Stimulated activated CD8-positive, alpha-beta memory T cell treated with anti-CD3 and anti-CD28 coated beads, Interleukin-4, amount 100 ng/mL, for 24 hours (primary cell): ENCODE measurements at places on chromosomes 2 and 18.

DNA sequence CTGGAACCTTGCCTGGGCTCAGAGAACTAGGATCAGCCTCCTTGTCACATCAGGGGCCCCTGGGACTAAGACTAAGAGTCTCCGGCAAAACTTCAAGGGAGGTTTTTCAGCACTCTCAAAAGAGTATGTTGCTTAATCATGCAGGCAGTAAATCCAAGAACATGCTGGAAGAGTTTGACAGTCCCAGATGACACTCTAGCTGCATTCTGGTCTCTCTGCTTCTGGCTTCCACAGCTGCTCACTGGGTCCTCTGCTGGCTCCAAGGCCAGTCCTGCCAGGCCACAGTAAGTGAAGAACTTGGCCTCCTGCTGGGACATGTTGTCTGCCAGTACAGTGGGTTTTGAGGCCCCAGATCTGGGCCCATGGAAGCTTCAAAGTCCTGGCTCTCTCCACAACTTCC is 45.2 kb upstream of the IL1RL1 start:
- DNase-seq, result no peak

GRCh38 chr2:144515696-144516410 is 4.1 kb downstream of the ZEB2 start:
- DNase-seq, result no peak

GRCh38 chr2:155377266-155377680 is 678.8 kb downstream of the KCNJ3 start:
- no peak for DNase-seq

- no peak for DNase-seq
Measured at GRCh38 chr2:84861539-84861938, 19.3 kb downstream of the TRABD2A start.

DNA sequence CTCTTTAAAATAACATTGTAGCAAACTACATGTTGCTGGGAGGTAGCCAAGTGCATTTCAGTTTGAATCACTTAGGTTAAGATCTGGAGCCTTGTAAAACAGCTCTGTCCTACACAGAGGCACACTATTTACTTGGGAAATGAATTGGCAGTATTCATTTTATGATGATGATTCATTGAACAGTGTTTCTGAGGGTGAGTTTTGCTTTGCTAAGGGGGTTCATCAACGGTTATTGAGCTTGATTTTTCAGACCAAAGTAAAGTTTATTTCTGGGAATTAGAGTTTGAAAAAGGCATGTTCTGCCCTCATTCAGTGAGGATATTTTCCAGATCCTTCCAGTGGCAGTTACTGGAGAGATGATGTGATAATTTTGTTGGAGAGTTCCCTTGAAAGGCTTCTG is 55.6 kb downstream of the CCDC85A start:
- no peak for DNase-seq

DNA sequence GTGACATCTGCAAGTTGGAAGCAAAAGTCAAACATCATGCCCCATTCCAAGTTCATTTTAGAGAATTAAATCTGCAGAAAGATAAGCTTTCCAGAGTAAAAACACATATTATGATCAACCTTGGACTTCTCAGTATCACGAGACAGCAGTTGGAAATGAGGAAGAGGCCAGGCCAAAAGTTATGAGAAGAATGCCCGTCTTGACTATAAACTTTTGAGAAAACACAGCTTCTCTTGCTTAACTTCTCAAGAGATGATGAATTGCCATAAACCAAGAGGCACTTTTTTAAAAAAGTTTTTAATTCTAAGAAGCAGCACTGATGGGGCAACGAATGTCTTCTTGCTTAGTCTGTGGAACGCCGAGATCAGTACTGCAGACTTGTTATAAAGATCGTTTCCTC is 52.6 kb upstream of the NFU1 start:
- no peak for DNase-seq

DNA sequence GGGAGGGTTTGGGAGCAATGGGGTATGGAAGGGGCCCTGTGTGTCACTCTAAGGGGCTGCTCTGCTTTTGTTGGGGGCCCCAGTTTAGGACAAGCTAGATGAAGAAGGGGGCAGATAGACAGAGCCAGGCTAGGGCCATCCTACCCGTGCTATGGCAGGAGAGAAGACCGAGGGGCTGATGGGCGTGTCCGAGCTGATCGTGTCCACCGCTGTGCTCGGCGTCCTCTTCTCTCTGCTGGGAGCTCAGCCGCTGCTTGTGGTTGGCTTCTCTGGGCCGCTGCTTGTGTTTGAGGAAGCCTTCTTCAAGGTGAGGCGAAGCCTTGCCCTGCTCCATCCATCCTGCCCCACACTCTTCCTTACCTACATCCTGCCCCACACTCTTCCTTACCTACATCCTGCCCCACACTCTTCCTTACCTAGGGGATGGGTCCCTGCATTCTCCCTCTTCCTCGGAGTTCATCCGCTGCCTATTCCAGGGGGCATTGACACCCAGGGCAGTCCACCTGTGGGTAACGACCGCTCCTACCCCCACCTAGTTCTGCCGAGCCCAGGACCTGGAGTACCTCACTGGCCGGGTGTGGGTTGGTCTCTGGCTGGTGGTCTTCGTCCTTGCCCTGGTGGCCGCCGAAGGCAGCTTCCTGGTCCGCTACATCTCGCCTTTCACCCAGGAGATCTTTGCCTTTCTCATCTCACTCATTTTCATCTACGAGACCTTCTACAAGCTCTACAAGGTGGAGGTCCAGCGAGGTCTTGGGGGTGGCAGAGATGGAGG is 8.9 kb downstream of the SLC4A3 start:
- no peak for DNase-seq
